ENCODE measurements at places on chromosomes 2 and 18.

GRCh38 chr2:73716543-73717250 is 20.4 kb downstream of the TPRKB start:
- DNase-seq = no peak

DNA sequence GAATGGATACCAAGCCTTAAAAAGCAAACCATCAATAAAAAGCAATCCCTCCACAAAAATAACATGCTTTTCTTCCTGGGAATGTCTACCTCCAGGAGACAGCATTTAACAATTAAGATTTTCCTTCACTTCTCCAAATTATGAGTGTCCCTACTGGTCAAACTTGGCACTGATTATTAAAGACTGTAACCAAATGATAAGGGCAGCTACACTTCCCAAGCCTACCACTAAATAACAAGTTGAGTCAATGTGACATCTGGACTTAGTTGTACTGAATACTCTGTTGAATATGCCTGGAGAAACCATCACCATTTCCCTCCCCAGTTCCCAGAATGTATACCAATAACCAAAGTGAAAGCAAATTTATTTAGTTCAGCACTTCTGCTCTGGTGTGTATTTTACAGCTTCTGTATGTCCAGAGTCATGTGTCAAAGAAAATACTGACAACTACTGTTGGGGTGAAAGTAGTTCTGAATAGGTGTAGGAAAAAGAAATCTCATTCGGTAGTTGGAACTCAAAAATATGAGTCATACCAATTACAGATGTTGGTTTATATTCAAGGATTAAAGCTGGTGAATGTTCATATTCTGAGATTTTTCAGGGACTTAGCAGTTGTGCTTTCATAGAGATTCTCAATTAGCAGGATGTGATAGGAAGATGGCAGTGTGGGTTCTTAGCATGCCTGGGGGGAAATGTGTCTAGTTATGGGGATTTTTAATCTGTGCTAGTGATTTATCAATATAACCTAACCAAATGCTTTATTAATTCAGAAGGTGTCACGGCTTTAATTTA is 1291.6 kb upstream of the GYPC start:
- no peak for DNase-seq

DNA sequence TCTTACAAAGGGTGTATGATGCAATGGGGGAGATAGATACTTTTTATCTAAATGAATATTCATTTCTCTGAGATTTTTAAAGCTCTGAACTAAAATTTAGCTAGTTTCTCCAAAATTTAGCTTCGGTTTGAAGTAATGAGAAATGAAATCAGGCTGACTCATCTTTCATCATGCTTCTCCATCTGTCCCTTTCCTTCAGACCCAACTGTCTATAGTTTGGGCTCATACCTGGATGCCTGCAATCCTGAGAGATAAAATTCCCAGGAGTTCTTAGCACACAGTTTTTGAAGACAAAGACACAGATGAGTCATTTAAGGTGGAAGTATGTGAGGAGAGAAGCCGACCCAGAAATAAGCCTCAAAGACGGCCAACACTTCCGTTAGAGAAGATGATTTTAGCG is 336.4 kb upstream of the CDH20 start:
- DNase-seq = no peak

DNA sequence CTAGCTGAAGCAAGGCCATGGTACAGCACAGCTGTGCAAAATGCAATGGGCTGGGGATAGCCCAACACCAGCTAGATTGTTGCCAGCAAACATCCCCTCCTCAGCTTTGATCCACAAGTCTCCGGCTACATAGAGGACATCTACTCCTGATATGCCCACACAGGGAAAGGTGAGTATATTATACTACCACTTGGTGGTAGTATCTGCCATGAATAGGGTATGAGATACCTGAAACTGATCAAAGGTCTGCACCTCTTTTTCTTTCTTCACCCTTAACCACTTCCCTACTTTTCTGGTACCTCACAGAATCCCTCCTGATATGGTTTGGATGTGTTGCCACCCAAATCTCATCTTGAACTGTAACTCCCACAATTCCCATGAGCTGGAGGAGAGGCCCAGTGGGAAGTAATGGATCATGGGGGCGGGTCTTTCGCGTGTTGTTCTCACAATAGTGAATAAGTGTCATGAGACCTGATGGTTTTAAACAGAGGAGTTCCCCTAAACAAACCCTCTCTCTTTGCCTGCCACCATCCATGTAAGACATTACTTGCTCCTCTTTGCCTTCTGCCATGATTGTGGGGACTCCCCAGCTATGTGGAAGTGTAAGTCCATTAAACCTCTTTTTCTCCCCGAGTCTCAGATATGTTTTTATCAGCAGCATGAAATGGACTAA is 279.6 kb downstream of the TXNL1 start:
- no peak for DNase-seq

- DNase-seq = no peak
Measured at GRCh38 chr2:48070415-48070814, 164.1 kb upstream of the FBXO11 start.

DNA sequence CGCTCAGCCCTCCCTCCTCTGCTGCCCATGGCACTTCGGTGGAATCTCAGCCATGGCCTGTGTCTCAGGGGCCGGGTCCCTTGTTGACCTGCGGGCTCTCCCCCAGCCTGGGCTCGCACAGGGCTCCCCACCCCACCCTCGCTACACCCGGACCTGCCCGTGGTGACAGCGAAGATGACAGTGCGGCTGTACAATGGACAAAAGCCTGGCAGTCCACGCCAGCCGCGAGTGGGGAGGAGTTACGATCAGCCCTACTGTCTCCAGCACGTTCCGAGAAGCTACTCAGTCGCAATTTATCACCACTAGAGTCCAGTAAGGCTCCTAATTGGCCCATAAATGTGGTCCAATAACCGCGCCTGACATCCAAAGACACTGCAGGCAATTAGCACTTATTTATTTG is 31.6 kb downstream of the GBX2 start:
- no peak for DNase-seq

DNA sequence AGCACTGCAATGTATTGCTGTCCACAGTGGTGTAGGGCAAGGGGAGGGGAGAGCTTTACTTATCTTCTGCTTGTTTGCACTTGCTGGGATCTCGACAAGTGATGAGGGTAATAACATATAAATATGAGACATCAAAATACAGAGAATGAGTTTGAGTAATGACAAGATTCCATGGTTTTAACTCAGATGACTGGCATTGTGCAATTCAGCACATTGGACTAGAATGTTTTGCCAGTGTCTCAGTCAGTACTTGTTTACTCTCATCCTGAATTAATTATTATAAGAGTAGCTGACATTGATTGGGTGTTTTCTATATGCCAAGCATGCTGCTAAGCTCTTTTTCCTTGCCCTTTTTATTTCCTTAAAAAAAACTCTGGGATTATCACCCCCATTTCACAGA is 306.7 kb upstream of the MMADHC start:
- no peak for DNase-seq

Data from GM06990 (cell line).